Renal cortical epithelial cell (primary cell): ENCODE measurements at places on chromosomes 1 and 21. TPM values are rescaled to one million over a fixed set of nuclear protein-coding genes. Genes with fewer than 3 reads are reported as not detected.

DNA sequence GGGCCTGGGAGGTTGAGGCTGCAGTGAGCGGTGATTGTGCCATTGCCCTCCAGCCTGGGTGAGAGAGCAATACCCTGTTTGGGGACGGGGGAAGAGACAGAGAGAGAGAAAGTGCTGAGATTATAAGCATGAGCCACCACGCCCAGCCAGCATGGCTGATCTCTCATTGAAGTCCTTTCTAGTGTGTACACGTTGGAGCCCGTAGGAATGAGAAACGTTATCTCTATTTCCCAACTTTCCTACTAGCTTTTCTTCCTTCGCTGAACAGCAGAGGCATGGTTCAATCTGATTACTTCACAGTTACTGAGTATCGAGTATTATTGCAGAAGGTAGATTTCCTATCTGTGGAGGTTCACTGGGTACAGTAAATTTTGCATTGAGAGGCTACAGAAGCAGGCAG lies 4.5 kb downstream of the PEX14 start:
- DNase-seq = no peak

- no peak for DNase-seq
Measured at GRCh38 chr1:6148497-6149241, 31.5 kb downstream of the CHD5 start.

DNA sequence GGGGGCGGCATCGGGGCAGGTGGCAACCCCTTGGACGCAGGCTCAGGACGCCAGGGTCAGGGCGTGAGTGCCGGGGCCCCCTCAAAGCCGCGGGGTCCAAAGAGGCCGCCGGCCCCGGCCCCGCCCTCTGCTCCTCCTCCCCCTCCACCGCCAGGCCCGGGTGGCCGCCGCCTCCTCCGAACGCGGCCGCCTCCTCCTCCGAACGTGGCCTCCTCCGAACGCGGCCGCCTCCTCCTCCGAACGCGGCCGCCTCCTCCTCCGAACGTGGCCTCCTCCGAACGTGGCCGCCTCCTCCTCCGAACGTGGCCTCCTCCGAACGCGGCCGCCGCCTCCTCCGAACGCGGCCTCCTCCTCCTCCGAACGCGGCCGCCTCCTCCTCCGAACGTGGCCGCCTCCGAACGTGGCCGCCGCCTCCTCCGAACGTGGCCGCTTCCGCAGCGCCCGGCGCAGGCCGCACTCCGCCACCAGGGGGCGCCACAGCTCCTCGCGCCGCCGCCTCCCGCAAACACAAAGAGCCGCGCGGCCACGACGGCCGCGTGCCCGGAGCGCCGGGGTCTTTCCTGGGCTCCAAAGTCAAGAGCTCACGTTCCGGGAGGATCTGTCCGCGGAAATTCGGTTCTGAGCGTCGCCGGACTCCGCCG lies 19.3 kb upstream of the SAMD11 start:
- DNase-seq = no peak

The HJV gene
- not detected in 2 replicates for total RNA-seq

The STUM gene
- total RNA-seq = 0.45 TPM in 1 of 2 replicates, not detected in the other

The RNU1-4 gene
- under 0.01 TPM in 2 replicates for total RNA-seq

The PRPF38B gene
- 7.8 and 17.5 TPM in 2 replicates for total RNA-seq

The EXTL2 gene
- total RNA-seq = 8.0 and 9.1 TPM in 2 replicates
